Substantia nigra (tissue), 51 donors: ENCODE measurements at places on chromosomes 3 and 15.

DNA sequence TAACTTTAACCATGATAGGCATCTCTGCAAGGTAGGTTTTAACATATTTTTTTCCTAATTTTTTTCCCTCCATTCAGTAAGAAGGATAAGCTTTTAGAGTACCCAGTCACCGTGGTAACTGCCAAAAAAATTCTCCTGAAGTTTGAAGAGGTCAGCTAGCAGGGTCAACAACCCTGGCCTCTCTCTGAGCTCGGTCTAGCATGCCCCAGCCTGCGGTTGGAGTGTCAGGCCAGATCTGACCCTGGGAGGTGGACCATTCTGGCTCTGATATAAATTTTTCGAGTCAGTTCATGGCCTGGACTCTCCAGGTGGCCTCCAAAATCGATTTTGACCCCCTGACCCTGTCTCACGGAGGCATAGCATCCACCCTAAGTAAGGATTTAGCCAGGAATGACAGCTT lies 29.7 kb downstream of the SOX2 start:
- DNase-seq: no peak

DNA sequence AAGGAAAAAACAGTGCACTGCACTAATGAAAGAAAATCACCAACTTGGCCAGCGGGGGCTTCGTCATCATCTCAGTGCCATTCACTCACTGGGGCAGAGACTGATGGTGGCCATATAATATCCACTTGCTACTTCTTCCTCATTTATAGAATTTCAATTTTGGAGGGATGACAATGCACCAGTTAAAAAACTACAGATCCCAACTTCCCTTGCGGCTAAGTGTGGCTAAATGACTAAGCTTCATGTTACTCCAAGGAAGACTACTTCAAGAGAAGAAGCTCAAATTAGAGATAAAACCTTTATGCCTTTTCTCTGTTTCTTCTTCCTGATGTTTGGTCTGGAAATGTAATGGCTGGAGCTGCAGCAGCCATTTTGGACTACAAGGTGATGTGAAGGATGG lies 38.8 kb downstream of the NGLY1 start:
- no peak for DNase-seq

- DNase-seq: no peak
These were observed 207.9 kb upstream of the SATB1 start for GRCh38 chr3:18633002-18633401.

GRCh38 chr3:124266487-124266886 lies 274.6 kb upstream of the ROPN1 start:
- DNase-seq: no peak

GRCh38 chr3:80307844-80308243 lies 540.0 kb upstream of the ROBO1 start:
- no peak for DNase-seq

DNA sequence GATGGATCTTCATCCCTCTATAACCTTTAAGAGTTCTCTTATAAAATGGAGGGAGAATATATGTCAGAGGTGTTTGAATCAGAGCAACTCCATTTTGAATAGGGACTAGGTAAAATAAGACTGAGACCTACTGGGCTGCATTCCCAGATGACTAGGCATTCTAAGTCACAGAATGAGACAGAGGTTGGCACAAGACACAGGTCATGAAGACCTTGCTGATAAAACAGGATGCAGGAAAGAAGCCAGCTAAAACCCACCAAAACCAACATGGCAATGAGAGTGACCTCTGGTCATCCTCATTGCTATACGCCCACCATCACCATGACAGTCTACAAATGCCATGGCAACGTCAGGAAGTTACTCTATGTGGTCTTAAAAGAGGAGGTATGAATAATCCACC lies 211.0 kb downstream of the GBE1 start:
- no peak for DNase-seq

DNA sequence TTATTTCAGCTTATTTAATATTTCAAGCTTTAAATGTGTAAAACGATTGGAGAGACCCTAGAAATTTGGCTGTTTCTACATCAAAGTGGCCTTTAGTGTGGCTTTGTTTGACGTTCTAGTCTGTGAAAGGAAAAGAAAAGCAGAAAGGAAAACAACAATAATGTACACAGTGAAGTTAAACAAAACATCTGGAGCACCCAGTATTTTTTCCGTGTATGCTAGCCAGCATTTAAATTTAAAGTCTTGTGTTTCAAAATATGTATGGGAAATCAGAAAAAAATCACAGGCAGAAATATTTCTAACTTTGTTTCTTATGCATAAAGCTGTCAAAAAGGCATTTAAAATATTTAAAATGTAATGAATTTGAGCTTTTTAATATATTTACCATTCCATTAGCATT lies 218.1 kb downstream of the NAALADL2 start:
- DNase-seq: no peak

GRCh38 chr3:184710870-184711492 lies 883 bp downstream of the MAGEF1 start:
- DNase-seq: peak; percentile 23

- no peak for DNase-seq
These were observed 5.1 kb downstream of the SLC51B start for GRCh38 chr15:65050270-65050669.
